Right renal pelvis (tissue), 4 donors: ENCODE measurements at places on chromosomes 3 and 15. TPM values are rescaled to one million over a fixed set of nuclear protein-coding genes. Genes with fewer than 3 reads are reported as not detected.

GRCh38 chr3:172251211-172251610, 197.0 kb downstream of the GHSR start:
- DNase-seq, result no peak

GRCh38 chr3:9727041-9727595, 4.4 kb upstream of the BRPF1 start:
- DNase-seq, result no peak

DNA sequence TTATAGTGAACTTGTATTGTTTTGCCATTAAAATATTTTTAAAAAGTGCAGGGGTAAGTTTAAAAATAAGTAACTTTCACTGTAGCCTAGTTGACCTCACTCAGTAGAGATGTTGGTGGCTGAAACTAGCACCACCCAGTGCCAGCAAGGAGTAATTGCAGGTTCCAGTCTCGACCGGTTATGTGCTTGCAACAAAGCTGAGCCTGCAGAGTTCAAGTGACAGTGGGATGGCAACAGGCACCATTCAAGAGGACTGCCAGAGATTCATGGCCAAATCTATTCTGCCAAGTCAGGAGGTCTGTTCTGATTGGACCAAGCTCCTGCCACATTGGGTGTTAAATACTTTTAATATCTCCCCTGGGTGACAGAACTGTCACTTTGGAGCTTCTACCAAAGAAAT, 2.7 kb downstream of the ADAMTS7 start:
- no peak for DNase-seq

GRCh38 chr3:126264381-126264780, 84.0 kb upstream of the ALDH1L1 start:
- no peak for DNase-seq

DNA sequence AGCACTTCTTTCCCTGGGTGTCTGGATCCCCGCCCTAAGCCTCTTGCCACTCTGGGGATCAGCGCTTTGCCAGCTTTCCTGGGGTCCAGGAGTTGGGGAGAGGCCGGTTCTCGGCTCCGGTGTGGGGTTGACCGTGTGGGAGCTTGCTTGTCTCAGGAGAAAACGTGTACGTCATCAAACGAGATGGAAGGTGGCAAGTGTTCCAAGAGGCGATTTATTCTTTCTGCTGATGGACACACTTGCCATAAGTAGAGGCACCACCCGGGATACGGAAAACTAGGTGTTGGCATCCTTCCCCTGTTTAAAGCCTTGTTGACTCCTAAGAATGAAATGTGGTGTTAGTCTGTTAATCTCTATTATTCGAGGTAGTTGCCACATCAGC, 295 bp downstream of the ZWILCH start:
- no peak for DNase-seq

DNA sequence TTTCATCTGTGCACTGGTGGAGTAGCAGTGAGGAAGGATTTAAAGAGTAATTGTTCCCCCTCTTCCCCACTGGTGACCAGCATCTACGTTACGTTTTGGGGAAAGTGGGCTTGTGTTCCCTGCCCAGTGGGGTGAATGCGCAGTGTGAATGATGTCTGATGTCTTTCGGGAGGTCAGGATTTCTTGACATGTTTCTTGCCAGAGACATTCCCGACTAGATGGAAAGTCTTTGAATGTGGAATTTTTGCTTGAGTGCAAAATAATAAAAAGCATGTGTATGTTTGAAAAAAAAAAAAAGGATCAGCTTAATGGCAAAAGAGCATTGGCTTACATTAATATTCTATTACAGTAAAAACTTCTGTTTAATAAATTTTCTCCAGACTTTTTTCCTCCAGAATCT, 632.2 kb downstream of the FOXP1 start:
- no peak for DNase-seq

TMEM39A gene
- polyA plus RNA-seq, result 54.6 TPM

NPRL2 gene
- polyA plus RNA-seq, result 36.9 TPM

GASK1A gene
- 3.7 TPM for polyA plus RNA-seq

HRG gene
- 1.6 TPM for polyA plus RNA-seq

ISL2 gene
- polyA plus RNA-seq, result not detected

ACAN gene
- 5.3 TPM for polyA plus RNA-seq

ZNF385D gene
- 15.8 TPM for polyA plus RNA-seq
